Cortex of kidney (tissue), 1 donor: ENCODE measurements at places on chromosomes 6 and 20.

DNA sequence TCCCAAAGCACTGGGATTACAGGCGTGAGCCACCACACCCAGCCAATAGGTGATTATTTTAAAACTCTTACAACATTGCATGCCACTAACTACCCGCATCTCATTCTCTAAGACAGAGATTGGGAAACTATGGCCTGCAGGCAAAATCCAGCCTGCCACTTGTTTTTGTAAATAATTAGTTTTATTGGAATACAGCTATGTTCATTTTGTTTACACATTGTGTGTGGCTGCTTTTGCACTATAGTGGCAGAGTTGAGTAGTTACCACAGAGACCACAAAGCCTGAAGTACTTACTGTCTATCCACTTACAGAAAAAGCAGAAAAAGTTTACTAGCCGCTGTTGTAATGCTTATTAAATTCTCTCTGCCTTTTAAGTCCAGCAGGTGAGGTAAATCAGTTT, 16.4 kb upstream of the PKIG start:
- no peak for DNase-seq

GRCh38 chr20:10523443-10523842, 88.3 kb downstream of the SLX4IP start:
- DNase-seq, result no peak

- DNase-seq, result no peak
These were observed 2.9 kb downstream of the TNNC2 start for GRCh38 chr20:45823949-45824835.

- DNase-seq, result no peak
These were observed 628.0 kb upstream of the CDH4 start for GRCh38 chr20:60624066-60624465.

DNA sequence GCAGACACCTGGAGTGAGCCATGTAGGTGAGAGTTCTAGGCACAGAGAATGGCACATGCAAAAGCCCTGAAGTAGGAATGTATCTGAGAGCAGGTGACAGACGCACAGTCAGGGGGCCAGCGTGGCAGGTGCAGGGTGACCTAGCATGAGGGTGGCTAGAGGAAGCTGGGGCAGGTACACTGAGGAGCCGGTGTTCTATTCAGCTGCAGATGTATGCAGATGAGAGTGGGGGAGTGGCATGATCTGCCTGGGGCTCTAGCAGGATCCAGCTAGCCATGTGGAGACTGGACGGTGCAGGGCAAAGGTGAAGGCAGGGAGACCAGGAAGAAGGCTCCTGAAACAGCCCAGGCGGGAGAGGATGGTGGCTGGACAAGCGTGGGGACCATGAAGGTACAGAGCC, 10.7 kb downstream of the PEDS1 start:
- DNase-seq, result no peak

GRCh38 chr20:14991023-14991422, 653.6 kb upstream of the FLRT3 start:
- DNase-seq, result no peak

- DNase-seq, result no peak
These were observed 25.0 kb upstream of the MRPS18A start for GRCh38 chr6:43712579-43712978.

GRCh38 chr20:62937268-62938104, 461 bp upstream of the GID8 start:
- DNase-seq, result no peak

- no peak for DNase-seq
These were observed 6.9 kb downstream of the EDN3 start for GRCh38 chr20:59307270-59307669.
